ENCODE measurements at places on chromosomes 13 and 19.

GRCh38 chr13:32988608-32989289 is 27.5 kb upstream of the KL start:
- DNase-seq: no peak

GRCh38 chr13:46154136-46154801 is 27.7 kb downstream of the LCP1 start:
- DNase-seq: no peak

- no peak for DNase-seq
These were observed 676.2 kb downstream of the GPC5 start for GRCh38 chr13:92074658-92075057.

- no peak for DNase-seq
These were observed 702 bp downstream of the PTH2 start for GRCh38 chr19:49422407-49423070.

- no peak for DNase-seq
These were observed 19.8 kb downstream of the UGGT2 start for GRCh38 chr13:96033220-96034015.
